ENCODE measurements at places on chromosomes 16 and 17.

GRCh38 chr17:14067347-14067746 is 2.0 kb upstream of the COX10 start:
- no peak for DNase-seq

DNA sequence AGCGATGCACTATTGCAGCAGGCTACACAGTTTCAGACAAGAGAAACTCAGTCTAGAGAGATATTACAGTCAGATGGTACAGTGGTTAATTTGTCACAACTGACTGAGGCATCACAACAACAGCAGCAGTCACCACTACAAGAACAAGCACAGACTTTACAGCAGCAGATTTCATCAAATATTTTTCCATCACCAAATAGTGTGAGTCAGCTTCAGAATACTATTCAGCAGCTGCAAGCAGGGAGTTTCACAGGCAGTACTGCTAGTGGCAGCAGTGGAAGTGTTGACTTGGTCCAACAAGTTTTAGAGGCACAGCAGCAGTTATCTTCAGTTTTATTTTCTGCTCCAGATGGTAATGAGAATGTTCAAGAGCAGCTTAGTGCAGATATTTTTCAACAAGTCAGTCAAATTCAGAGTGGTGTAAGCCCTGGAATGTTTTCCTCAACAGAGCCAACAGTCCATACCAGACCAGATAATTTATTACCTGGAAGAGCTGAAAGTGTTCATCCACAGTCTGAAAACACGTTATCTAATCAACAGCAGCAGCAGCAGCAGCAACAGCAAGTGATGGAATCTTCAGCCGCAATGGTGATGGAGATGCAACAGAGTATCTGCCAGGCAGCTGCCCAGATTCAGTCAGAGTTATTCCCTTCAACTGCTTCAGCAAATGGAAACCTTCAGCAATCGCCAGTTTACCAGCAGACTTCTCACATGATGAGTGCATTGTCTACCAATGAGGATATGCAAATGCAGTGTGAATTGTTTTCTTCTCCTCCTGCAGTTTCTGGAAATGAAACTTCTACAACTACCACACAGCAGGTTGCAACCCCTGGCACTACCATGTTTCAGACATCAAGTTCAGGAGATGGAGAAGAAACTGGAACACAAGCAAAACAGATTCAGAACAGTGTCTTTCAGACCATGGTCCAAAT is 34.1 kb downstream of the NQO1 start:
- no peak for DNase-seq

DNA sequence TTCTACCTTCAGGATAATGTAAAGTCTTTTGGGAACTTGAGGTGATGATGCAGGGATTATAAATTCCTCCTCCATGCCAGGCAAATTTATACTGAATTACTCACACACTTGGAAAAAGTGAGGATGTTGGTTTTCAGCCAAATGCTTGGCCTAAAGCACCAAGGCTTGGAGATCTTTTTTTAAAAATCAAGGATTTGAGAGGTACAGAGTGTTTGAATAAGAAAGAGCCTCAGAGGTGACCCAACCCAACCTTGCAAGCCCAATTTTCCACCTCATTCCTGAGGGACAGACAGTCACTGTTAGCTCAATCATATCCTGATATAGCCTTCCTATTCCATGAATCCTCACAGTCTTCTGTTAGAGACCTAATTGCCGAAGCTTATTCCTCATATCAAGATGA is 14.0 kb downstream of the GRIN2A start:
- no peak for DNase-seq

DNA sequence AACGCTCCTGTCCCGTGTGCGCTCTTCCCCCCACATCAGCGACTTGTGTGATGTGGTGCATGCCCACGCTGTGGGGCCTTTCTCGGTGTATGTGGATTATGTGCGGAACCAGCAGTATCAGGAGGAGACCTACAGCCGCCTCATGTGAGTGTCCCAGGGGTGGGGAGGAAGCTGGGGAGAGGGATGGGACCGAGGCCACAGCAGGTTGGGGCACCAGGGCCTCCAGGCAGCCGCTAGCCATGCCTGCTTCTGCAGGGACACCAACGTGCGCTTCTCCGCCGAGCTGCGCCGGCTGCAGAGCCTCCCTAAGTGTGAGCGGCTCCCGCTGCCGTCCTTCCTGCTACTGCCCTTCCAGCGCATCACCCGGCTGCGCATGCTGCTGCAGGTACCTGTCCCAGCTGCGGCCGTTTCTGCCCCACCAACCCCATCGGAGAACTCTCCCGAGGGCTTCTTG is 5.8 kb downstream of the ARHGEF15 start:
- DNase-seq = no peak

DNA sequence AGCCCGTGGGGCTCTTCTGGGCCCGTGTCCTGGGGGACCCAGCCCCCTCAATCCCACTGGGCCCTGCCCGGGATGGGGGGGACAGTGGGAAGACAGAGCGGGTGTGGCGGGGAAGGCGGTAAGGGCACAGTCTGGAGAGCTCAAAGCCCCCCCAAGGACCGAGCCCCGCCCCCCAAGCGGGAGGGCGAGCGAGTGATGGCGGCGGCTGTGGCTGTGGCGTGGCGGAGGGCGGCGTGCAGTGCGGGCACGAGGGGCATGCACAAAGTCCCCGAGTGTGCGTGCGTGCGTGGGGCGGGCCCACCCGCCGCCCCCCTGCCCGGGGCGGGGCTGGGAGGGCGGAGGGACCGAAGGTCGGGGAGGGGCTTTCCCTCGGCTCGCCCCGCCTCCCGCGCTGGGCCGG is 3.6 kb upstream of the WDR24 start:
- DNase-seq = no peak

DNA sequence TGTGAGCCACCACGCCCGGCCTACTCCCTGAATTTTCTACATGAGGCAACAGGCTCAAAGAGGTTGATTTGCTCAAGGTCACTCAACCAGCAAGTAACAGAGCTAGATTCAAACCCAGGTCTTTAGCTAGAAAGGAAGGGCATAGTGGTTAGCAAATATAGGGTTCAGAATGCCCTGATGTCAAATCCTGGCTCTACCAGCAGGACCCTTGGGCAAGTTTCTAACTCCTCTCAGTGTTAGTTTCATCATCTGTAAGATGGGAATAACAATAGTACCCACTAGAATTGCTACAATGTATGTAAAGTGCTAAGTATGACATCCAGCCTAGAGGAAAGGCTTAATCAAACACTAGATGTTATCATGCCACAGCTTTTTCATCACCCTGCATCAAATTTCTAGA is 19.1 kb upstream of the CYB5B start:
- no peak for DNase-seq

DNA sequence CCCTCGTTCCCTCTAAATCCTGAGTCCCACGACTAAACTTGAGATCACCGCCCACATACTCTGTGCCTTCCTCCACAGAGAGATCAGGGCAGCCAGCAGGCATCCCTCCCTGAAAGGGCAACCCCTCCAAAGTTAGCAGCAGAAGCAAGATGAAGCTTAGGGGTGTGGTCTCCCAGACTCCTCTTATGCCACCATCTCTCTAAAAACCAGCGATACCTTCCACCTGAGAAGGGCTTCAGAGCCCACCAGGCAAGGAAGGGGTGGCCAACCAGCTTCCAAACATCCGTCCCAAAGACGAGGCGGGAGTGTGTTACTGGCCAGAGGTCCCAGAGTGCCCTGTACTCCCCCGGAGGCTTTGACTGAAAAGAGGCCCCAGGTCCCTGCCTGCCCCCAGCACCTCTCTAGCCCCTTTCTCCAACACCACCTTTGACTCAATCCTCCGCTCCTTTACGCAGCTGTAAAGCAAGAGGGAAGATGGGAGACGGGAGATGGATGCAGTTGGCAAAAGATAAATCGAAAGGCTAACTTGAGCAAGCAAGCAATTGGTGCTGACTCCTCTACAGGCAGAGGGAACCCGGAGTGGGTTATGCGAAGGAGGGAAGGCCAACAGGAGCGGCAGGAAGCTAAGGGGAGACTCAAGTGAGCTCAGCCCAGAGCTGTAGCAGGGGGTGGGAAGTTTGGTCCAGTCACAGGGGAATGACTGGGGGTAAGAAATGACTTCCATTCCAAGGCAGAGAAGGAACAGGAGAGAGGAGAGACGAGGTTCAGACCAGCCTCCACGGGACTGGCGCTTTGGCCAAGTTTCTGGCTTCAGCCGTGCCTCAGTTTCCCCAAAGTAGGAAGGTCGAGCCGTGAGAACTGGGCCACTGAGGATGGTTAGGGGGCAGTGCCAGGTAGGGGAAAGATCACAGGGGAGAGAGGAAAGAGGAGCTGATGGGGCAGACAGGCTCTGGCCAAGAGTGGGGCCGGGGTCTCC is 1.0 kb downstream of the ST3GAL2 start:
- DNase-seq = no peak

DNA sequence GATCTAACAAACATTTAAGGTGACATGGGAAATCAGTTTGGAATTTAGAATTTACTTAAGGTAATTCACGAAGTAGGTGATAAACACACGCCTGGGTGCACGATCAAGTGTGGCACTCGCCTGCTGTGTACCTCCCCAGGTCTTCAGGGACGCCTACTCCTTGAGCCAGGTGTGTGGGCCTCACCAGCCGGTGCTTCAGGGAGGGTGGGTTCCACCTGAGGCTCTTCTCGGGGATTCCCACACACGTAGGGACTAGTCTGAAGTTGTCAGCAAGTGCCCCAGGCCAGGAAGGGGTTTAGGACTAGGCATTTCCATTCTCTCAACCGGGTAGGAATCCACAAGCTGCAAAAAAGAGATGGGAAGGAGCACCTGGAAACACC is 9.8 kb upstream of the NAT9 start:
- DNase-seq = no peak

DNA sequence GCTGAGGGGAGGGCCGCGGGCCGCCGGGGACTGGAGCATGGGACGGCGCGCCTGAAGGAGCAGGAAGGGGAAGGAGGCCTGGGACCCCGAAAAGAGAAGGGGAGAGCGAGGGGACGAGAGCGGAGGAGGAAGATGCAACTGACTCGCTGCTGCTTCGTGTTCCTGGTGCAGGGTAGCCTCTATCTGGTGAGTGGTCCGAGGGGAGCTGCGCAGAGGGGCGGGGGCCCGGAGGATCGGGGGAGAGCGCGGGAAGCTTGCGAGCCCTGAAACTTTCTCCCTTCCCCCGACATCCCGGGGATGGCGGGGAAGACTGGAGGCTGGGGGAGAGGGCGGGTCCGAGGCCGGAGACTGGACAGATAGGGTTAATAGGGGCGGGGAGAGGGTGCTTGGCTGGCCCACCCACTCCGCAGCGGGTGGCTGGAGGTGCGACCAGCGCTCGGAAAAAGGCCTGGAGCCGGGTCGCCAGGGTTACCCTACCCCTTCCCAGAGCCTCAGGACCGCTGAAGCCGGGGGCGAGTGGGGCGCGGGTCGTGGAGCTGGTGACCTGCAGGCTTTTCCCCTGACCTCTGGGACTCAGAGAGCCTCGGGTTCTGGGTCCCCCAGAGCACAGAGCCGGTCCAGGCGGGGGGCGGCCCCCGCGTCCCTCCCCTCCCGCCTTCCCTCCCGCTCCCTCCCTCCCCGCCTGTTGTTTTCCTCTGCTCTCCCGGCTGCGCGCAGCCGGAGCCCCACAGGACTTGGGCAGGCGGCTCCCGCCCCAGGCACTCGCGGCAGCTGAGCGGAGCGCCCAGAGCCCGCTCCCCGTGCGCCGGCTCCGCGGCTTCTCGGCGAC is 631 bp downstream of the NXPH3 start:
- DNase-seq = peak; percentile 58

DNA sequence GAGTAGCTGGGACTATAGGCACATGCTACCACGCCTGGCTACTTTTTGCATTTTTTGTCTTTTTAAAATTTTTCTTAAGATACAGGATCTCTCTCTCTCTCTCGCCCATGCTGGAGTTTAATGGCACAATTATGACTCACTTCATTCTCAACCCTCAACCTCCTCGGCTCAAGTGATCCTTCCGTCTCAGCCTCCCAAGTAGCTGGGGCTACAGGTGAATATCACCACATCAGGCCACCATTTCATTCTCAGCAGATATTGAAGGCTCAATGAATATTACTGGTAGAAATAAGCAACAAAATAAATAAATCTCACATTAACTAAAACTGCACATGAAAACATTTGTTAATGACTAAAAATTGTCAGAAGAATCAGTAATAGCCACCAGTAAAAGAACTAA is 41.7 kb downstream of the BRIP1 start:
- DNase-seq = no peak

GRCh38 chr17:80473701-80474100 is 2.7 kb downstream of the NPTX1 start:
- no peak for DNase-seq

DNA sequence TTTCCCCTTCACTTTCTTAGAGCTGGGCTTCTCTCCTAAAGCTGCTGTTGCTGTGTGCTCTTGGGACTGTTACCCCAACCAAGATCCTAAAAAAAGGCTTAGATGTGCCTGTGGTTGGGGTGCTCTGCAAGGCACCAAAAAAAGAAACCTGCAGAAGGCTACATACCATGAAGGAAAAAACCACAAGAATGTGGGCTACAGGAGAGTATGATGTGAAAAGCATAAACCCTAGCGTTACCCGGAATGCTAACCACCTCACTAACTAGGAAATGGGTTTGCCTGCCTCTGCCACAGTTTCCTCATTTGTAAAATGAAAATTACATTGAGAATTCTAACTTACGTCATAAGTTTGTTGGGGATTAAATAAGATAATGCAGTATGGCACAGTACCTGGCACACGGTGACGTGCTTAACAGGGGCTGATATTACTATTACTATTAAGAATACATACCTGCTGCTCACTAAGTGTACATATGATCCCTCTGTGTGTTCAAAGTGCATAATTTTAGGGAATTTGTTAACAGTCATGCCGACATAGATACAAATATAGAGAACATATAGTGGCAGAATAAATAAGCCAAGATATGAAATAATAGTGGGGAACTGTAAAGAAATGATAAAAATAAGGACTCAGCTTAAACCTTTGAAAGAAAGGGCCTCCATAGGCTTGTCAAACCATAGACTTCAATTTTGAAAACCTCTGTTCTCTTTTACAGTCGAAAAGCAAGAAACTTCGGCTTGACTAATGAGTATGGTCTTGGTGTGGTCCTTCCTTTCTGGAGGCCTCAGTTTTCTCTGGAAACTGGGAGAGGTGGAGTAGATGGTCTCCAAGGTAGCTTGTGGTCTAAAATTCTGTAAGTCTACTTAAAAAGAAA is 177.8 kb upstream of the TBX2 start:
- DNase-seq = no peak

- DNase-seq = peak; percentile 10
These were observed 92.0 kb upstream of the CHMP6 start for GRCh38 chr17:80899402-80900268.

DNA sequence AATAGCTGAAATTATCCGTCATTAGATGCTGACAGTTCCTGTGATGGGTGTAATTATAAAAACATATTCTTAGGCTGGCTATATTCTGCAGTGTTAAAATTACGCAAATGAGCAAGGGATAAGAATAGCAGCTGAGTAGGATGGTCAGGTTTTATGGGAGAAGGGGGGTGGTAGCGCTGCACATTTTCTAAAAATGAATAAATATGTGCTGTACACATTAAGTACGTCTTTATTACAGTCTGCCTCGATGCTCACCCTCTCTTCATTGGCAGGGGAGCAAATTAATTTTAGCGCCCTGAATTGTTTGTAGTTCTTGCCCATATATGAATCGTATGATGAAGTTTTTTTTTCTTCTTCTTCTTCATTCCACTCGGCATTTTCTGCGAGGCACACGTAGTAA is 244.2 kb downstream of the SNX29 start:
- no peak for DNase-seq

DNA sequence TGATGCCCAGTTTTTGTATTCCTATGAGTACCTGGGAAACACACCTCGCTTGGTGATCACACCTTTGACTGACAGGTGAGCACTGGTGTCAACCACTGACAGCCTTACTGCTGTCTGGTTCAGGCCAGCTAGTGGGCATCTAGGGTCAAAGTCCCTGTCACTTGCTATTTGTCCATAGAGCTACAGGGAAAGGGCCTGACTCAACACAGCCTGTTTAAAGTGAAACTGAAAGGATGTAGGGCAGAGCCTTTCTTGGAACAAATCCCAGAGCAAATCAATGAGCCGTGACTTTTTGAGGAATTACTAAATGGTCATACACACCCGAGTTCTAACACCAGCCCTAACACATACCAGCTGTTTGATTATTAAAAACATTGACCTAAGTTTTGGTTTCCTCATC is 106.8 kb downstream of the DNAH9 start:
- peak; percentile 9 for DNase-seq
